Effector memory CD4-positive, alpha-beta T cell (primary cell): ENCODE measurements at places on chromosomes 13 and 19.

DNA sequence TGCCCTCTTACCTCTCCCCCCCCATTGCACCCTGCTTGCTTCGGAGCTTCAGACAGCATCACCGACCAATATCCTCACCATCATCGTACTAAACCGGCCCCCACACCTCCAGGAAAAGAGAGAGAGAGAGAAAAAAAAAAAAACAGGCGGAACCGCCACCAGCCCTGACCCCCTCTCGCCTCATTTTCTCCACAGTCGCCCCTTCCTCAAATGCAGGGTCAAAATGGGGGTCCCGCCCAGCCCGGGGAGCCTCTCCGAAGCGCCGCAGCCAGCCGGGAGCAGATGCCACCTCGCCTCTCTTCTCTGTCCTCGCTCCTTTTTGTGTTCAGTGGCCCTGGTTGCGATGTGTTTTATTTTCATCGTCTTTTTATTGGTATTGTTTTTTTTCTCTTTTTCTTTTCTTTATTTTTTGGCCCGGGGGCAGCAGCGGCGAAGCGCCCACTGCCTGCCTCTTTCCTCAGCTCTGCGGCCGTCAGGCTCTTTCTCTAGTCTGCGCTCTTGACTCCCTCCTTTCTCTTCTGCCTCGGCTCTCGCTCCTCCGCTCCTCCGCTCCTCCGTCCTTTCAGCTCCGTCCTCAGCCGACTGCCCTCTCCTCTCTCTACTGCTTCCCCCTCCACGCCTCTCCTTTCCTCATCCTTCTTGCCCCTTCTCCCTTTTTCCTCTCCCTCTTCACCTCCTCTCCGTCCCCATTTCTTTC is 41.4 kb downstream of the DEDD2 start:
- no peak for DNase-seq

GRCh38 chr13:114105521-114106225 is 26.8 kb downstream of the RASA3 start:
- no peak for DNase-seq

GRCh38 chr19:51417107-51417809 is at the start of gene SIGLEC10:
Gene SIGLEC10 (minus strand): TSS chr19:51417642. CDS start chr19:51417581, 61 bp downstream.
- no peak for DNase-seq

DNA sequence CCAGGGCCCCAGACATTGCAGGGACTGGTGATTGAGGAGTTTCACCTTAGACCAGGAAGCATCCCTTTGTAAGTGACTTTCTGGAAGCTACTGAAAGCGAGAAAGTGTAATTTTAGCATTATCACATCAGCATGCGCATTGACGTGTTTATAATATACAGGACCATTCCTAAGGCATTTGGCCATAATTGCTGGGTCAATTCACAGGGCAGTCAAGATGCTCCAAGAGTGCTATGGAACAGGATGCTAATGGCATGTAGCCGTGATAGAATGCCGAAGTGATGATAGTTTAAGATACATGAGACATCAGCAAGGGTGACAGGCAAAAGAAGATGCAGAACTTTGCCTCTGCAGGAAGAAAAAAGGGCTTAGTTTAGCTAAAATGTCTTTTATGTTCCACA is 347.6 kb upstream of the NBEA start:
- DNase-seq, result no peak

- DNase-seq, result no peak
Measured at GRCh38 chr13:41231786-41232185, 31.6 kb downstream of the MTRF1 start.

- DNase-seq, result no peak
Measured at GRCh38 chr19:3029065-3029923, at the start of gene TLE2. Gene TLE2 (minus strand): TSS chr19:3029280. CDS start chr19:3028904, 376 bp downstream.

- no peak for DNase-seq
Measured at GRCh38 chr19:16736709-16737108, 17.1 kb downstream of the NWD1 start.

DNA sequence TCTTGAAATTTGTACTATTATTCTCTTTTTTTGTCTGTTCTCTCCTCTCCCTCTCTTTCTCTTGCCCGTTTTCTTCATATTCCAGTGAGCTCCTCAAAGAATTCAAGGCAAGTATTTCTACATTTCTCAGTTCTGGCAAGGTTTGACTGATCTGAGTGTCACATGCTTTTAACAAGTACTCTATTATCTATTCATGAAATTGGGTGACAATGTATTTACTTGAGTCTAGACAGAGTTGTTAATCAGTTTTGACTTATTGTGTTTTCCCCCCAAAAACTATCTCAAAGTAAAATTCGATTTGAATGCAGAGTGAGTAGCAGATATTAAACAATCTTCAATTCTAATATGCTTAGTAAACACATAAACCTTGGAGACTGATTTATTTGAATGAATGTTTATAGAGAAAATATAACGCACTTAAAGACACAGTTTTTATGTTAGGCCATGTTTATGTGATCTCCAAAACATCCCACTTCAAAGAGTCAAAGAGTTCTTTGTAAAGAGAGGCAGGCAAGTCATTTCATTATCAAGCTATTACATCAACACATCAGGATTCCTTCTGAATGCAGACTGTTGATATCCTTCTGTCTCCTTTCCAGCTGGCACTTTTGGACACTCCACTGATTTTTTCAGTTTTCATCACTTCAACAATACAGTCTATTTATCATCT is 166.6 kb downstream of the SLITRK6 start:
- no peak for DNase-seq

GRCh38 chr13:113364901-113365582 is 1.1 kb upstream of the GRTP1 start:
- no peak for DNase-seq

- no peak for DNase-seq
Measured at GRCh38 chr13:112349681-112350080, 26.5 kb upstream of the SPACA7 start.

DNA sequence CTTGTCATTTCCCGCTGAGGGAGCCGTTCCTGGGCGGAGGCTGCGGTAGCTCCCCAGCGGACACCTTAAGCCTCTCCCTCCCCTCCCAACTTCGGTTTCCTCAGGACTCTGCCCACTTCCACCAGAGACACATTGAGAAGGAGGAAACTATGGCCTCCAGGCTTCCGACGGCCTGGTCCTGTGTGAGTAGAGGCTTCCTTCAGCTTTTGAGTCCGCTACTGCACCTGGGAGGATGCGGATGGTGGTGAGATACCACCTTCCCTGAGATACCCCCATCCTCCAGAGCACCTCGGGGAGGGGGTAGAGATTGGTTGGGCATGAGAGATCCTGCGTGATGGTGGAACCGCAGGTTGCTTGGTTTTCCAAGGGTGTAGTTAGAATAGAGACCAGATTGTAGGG is 955 bp downstream of the ZNF274 start:
- no peak for DNase-seq

DNA sequence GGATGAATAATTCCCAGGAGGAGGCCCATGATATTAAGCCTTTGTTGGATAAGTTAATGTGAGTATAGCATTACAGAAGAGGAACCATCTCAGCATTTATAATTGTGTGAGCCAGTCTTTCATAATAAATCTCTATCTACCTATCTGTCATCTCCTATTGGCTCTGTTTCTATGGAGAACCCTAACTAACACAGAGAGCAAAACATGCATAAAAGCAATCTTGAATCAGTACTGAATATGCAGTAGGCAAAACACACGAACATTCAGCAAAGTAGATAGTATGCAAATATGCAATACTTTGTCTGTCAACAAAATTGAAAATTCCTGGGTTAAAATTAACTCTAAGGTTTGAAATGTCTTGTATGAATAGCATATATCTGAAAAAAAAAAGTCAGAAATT is 966.3 kb downstream of the DIAPH3 start:
- no peak for DNase-seq

- DNase-seq, result no peak
Measured at GRCh38 chr13:63671296-63671695, 2255.6 kb upstream of the PCDH20 start.

DNA sequence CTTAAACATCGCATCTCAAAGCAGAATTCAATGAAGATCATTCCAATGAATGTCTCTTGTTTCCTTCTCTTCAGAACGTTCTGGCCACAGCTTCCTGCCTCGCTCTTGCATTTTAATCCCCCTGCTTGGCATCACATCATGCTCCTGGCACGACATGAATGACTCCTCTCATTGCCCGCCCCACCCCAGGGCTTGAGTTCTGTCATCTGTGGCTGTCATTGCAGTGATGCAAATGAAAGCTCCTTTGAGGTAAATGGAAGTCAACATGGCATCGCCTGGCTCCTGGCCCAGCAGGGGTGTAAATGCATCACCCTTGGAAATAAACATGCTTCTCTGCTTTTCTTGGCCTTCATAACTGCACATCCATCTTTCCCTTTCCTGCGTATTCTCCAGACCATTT is 48.6 kb downstream of the SCEL start:
- DNase-seq, result no peak

GRCh38 chr13:70784207-70784989 is 676.1 kb upstream of the KLHL1 start:
- DNase-seq, result no peak

DNA sequence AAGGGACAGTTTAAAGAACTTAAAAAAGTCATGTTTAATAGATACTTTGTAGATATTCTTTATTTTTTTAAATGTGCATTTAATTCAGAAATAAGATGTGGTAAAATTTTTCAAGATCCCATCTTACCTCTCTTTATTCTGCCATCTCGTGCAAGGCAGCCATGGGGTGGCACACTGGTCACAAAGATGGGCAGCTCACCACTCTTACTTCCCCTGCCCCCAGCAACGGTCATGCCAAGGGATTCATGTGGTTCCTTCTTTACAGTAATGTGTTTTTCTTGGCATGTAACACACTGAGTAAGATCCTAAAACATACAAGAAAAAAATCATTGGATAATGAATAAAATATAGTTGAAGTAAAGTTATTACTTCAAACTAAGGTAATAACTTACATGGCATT is 64.2 kb downstream of the LNX2 start:
- DNase-seq, result no peak

DNA sequence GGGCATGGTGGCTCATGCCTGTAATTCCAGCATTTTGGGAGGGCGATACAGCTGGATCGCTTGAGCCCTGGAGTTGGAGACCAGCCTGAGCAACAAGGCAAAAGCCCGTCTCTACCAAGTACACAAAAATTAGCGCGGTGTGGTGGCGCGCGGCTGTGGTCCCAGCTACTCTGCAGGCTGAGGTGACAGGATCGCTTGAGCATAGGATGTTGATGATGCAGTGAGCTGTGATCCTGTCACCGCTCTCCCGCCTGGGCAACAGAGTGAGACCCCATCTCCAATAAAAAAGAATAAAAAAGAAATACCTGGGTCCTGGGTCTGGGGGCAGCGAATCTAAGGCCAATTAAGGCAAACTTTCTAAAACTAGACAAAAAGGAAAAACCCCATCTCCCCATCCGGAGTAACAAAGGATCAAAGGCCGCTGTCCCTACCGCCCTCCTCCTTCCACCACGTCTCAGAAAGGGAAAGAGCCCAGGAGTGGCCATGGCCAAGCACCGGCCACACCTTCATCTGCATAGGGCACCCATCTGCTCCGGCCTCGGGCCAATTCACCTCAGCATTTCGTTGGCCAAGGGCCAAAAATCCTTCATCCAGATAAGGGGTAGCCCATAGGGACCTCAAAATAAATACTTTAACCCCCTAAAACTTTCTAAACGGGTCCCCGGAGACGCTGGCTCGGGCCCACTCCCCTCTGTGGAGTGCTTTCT is 851 bp downstream of the ZNF320 start:
- DNase-seq, result no peak

DNA sequence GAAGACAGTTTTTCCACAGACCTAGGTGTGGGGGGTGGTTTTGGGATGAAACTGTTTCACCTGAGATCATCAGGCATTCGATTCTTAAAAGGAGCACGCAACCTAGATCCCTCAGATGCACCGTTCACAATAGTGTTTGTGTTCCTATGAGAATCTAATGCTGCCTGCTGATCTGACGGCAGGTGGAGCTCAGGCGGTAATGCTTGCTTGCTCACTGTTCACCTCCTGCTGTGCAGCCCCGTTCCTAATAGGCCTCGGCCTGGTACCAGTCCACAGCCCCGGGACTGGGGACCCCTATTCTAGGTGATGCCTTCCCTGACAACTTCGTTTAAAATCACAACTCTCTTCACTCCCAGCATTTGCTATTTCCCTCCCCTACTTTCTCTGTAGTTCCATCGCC is 149.6 kb downstream of the IER2 start:
- DNase-seq, result no peak

- DNase-seq, result no peak
Measured at GRCh38 chr13:86945584-86945983, 725.6 kb upstream of the SLITRK5 start.

- DNase-seq, result no peak
Measured at GRCh38 chr13:26561651-26562511, 4.4 kb downstream of the WASF3 start.

DNA sequence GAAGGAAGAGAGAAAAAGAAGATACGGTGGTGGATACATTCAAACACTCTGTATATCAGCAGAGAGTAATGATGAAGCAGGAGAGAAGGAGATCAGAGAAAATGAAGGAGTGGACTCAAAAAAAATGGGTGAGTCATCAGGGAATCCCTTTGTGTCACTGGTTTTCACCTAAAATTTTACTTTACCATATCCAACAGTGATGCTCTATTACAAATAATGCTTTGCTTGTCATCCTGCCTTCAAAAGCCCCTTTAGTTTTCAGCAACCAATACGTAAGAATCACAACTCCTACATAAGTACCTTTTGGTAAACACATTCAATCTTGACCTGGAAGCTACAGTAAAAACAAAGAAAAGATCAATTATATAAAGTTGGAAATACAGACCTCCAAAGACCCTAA is 88.8 kb downstream of the ENOX1 start:
- DNase-seq, result no peak

DNA sequence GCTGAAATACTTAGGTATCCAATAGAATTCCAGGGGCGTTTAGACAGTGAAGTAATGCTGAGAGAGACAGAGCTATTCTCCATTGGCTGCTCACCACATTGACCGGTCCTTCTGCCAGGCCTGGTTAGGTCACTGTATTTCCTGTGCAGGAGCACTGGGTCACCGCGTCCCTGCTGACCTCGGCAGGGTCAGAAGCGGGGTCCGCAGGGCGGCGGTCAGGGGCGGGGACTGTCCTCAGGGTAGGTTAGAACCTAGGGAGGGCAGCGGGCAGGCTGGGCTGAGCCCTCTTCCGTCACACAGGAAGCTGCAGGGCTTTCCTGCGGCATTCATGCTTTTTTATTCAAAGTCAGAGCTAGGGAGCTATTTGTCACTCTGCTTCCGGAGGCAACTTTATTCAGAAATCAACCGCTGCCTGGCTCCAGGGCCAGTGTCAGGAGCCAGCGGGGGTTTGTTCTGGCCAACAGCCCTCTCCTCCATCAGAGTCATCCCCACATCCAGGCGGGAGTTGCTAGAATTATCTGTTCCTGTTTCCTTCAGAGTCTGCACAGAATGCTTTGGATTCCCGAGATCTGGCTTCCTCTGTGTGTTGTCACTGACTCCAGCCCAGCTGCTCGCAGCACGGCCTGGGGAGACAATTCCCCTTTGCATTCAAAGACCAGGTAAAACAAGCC is 81.2 kb upstream of the WASF3 start:
- no peak for DNase-seq

GRCh38 chr19:725461-726089 is 16.8 kb downstream of the PALM start:
- no peak for DNase-seq

DNA sequence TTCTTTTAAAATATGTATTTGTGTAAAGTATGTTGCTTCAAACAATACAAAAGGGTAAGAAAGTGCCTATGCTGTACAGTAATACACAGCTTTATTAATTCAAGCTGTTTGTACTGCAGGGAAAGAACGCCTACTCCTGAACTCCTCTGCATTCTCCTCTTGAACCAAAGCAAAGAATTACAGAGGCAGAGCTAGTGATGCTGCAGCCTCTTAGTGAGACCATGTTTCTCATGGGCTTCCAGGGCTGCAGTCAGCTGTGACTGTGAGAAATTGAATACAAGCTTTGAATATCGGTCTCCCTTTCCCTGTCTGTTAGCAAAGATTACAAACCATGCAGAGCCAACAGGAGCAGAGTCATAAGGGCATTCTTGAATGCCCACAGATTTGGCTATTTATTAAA is 248.5 kb downstream of the SLITRK1 start:
- DNase-seq, result no peak
